ENCODE measurements at places on chromosomes 1 and 21.

- peak; percentile 76 for DNase-seq
Observed at GRCh38 chr21:26846036-26846931, 1.1 kb upstream of the ADAMTS1 start.

DNA sequence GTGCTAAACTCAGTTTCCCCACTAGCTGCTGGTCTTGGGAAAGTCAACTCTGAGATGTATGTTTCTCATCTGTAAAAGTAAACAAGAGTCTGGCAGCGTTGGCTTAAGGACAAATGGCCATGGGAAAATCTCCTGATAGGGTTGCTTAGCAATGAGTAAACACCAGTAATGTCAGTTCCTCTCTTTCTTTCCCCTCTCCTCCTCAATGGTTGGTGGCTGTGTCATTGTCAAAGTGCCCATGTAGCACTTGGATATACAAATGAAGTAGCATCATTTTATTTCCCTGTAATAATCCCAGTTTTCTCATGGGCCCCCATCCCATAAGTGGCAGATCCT, 2.2 kb upstream of the FYB2 start:
- no peak for DNase-seq

- no peak for DNase-seq
Observed at GRCh38 chr1:166089804-166090203, 77.0 kb downstream of the FAM78B start.

GRCh38 chr1:86245566-86246190, 89.1 kb upstream of the COL24A1 start:
- no peak for DNase-seq

GRCh38 chr1:11893907-11894251, 32.3 kb downstream of the KIAA2013 start:
- peak; percentile 33 for DNase-seq

- no peak for DNase-seq
Observed at GRCh38 chr1:100703716-100704115, 15.8 kb upstream of the VCAM1 start.

DNA sequence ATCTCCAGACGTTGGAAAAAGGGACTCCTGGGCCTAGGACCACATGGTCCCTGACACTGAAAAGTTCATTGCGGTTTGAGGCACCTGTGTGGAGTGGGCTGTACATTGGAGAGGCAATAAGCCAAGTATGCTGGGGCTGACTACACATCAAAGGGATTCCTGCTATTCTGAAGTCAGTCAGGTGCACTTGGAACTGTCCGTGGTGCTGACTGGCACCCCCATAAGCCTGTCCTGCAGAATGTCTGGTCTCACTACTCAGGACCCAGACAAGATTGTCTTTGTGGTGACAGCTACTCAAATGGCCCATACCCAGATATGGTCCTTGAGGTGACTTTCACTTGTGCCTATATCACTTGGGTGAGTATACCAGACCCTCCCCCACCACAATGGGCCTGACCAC, 150.6 kb downstream of the RWDD3 start:
- DNase-seq: no peak

GRCh38 chr1:208775841-208776240, 531.7 kb upstream of the PLXNA2 start:
- no peak for DNase-seq

DNA sequence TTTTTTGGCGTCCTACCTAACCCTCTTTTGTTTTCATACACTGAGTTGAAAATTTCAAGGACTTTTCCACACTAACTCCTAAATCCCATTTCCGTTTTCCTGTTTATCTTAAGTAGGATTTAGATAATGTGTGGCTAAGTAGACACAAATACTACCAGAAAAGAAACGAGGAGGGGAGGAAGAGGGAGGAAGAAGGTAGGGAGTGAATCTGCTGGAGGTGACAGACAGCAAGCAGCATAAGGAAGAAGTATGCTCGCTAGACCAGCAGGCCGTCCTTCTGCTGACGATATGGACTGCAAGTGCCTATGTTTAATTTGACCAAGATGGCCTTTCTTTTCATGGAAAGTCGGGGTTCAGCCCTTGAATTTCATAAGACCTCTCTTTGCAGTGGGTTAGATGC, 256.9 kb upstream of the RAB4A start:
- DNase-seq: no peak

Measured in brain (organoid and tissue), 16 donors.